ENCODE measurements at places on chromosomes 2 and 18. TPM values are rescaled to one million over a fixed set of nuclear protein-coding genes. Genes with fewer than 3 reads are reported as not detected.

TACR1 gene
- not detected for total RNA-seq

DNA sequence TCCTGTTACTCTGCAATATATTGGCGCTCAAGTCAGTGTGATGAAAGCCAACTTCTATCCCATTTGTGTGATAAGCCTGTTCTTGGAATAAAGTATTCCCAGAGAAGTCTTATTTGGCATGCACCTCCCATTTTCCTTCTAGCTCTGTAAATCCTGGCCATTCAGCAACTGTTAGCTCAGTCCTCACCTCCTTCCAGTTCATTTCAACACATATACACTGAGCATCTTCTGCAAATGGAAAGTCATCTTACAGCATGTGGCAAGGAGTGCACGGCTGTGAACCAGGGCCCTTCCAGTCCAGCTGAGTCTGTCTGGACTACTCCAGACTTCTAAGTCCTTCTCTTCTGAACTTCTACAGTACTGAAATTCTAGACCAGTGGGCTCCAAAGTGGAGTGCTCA is 53.1 kb downstream of the SPATS2L start:
- H3K4me1 ChIP-seq: peaks cover 8% of the 10 kb centered on the region
- no peaks in the 10 kb centered on the region for H3K36me3 ChIP-seq
- no peak overlapping the region for H3K27ac ChIP-seq
- no peak for DNase-seq
- no peak overlapping the region for H3K4me3 ChIP-seq

CNTNAP5 gene
- total RNA-seq: 0.30 TPM

GRCh38 chr2:22485486-22485885 is 899.5 kb upstream of the KLHL29 start:
- no peak for DNase-seq
- H3K27me3 ChIP-seq: no peaks in the 10 kb centered on the region
- H3K36me3 ChIP-seq: peaks cover 2% of the 10 kb centered on the region
- no peaks in the 10 kb centered on the region for H3K4me1 ChIP-seq
- no peak overlapping the region for H3K27ac ChIP-seq

SERPINB13 gene
- not detected for total RNA-seq

- no peaks in the 10 kb centered on the region for H3K36me3 ChIP-seq
- H3K27me3 ChIP-seq: peaks cover 3% of the 10 kb centered on the region
- no peak overlapping the region for H3K27ac ChIP-seq
- no peak for DNase-seq
- H3K4me3 ChIP-seq: no peak overlapping the region
These were observed 38.3 kb upstream of the PTPN4 start for GRCh38 chr2:119721462-119721861.
